ENCODE measurements at places on chromosomes 13 and 19. TPM values are rescaled to one million over a fixed set of nuclear protein-coding genes. Genes with fewer than 3 reads are reported as not detected.
A peak's percentile ranks its signal among the peaks of the same experiment; 100 is the strongest.

- no peak for DNase-seq
Measured at GRCh38 chr19:30153326-30154210, 211.5 kb downstream of the URI1 start.

GRCh38 chr19:44903602-44904425 lies 1.8 kb upstream of the APOE start:
- DNase-seq, result peak; percentile 36

- DNase-seq, result peak; percentile 98
Measured at GRCh38 chr13:97627566-97627965, 193.6 kb downstream of the RAP2A start.

GRCh38 chr13:87120476-87120875 lies 550.7 kb upstream of the SLITRK5 start:
- DNase-seq, result no peak

DNA sequence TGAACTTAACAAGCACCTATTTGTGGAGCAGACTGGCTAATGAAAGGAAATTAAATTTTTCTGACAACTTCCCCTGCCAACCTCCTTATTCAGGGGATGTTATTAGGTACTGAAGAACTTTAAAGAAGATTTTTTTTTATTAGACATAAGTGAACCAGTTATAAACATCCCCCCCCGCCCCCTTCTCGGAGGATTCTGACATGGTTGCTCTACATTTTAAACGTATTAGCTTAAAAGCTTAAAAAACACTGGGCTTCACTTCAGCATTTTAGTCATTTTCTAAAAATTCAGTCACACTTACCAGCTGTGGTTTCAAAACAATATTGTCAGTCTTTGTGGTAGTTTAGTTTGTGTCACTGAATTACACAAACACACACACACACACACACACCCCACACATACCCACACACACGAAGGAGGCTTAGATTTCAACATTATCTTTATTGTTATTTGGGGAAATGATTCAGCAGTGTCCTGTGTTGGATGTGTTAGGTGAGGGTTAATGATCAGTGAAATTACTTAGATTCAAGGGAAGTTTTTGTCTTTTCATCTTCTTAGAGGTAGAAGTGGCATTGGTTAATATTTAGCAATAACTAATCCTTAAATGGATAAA lies 145.7 kb downstream of the PCCA start:
- DNase-seq, result peak; percentile 46

DNA sequence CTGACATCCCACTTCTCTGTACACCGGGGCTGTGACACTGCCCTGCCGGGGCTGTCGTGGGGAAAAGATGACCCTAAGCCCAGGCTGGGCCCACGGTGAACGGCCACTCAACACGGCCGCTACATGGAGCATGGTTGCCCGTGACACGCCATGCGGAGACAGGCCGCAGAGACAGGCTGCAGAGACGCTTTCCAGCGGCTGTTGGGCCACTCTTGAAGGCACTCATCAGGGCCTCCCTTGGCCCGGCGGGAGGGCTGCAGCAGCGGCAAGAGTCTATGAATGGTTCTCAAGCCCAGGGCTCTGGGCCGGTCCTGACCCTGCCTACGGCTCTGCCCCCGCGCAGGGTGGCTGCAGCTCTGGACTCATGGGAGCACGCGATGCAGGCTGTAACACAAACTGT lies 22.1 kb downstream of the ADPRHL1 start:
- DNase-seq, result no peak

DNA sequence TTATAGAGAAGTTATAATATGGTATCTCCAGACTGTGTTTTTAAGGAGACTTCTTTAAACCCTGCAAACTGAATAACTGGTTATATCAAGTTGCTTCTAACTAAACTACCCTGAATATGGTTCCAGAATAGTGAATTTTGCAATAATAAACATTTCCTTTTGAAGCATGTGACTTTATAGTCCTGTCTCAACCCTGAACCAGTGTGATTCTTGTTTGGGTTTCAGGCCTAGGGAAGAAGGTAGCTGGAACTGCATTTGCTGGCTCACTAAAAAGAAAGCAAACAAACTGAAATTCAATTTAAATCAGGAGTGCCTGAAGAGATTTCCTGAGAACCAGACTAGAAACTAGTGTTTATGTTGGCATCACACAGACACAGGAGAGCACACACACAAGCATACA lies 4.9 kb downstream of the ARHGEF7 start:
- no peak for DNase-seq

GRCh38 chr13:80121038-80121437 lies 219.9 kb downstream of the SPRY2 start:
- no peak for DNase-seq

- peak; percentile 49 for DNase-seq
Measured at GRCh38 chr13:39597838-39598237, 5.2 kb downstream of the LHFPL6 start.

GRCh38 chr19:49911381-49912145 lies 14.9 kb upstream of the IL4I1 start:
- no peak for DNase-seq

DNA sequence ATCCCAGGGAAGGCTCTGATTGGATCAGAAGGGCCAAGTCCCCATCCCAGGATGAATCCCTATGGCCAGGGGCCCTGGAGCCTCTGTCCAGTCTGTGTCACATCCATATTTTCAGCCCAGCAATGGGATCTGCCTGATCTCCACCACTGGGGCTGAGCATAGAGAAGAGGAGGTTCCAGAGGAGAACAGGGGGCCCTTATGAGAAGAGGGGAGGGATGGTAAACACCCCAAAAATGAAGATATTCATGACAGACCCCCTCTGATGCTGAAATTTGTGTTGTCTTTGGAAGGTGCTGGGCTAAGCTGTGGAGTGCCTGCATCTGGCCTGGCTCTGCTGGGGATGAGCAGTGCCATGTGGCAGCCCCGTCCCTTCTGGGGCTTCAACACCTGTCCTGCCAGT lies 14.5 kb downstream of the KLHL26 start:
- no peak for DNase-seq

GRCh38 chr19:17549085-17549740 lies 6.2 kb upstream of the COLGALT1 start:
- DNase-seq, result no peak

- peak; percentile 75 for DNase-seq
Measured at GRCh38 chr19:46984077-46985010, 35.3 kb upstream of the NPAS1 start.

DNA sequence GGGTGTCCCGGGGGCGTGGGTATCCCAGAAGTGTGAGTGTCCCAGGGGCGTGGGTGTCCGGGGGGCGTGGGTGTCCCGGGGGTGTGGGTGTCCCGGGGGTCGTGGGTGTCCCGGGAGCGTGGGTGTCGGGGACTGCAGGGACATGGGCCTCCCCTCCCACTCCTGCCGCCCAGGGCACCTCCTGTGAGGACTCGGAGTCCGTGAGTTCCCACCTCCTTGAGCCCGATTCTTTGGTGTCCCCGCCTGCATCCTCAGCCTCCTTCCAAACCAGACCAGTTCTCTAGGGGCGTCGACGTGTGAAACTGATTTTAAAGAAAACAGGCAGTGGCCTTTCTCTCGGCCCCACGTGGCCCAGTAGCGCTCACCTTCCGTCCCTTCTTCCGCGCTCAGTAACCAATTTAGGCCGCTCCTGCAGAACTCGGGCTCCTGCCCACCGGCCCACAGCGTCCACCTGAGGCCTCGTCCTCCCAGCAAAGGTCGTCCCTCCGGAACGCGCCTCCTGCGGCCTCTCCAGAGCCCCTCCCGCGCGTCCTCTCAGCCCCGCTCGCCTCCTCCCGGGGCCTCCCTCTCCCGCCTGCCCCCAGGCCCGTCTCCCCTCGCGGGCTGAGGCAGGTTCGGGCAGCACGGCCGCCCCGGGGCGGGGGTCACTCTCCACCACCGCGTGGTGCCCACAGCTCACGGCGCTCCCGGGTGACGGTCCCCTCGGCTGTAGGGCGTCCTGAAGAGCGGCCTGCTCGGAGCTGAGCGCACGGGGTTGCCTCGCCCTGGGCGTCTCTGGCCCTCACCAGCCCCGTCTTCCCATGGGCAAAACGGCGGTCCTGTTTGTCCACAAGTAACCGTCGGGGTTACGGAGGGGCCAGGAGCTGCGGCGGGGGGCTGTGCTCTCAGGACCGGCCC lies 3.8 kb downstream of the F7 start:
- DNase-seq, result no peak

GRCh38 chr13:27113436-27113835 lies 58.2 kb downstream of the USP12 start:
- DNase-seq, result no peak

GRCh38 chr19:46764817-46765291 lies 18.6 kb upstream of the STRN4 start:
- DNase-seq, result no peak

GRCh38 chr19:1672769-1673644 lies 20.6 kb upstream of the TCF3 start:
- DNase-seq, result no peak

DNA sequence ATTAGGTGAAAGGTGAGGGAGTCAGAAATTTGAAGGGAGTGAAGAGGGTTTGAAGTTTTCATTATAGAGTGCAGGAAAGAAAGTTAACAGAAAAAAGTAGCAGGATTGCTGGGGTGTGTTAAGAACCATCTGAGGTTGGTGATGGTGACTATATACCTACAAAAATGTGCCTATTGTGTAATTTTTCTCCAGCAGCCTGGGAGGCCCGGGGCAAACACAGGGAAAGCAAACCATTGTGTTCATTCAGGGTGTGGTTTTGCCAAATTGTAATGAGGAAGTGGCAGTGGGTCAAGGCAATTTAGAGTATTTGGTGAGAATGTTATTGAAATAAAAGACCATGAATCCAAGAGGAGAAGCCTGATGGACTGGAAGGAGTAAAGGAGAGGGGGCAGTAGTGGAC lies 8.2 kb upstream of the SUCLA2 start:
- DNase-seq, result peak; percentile 64

DNA sequence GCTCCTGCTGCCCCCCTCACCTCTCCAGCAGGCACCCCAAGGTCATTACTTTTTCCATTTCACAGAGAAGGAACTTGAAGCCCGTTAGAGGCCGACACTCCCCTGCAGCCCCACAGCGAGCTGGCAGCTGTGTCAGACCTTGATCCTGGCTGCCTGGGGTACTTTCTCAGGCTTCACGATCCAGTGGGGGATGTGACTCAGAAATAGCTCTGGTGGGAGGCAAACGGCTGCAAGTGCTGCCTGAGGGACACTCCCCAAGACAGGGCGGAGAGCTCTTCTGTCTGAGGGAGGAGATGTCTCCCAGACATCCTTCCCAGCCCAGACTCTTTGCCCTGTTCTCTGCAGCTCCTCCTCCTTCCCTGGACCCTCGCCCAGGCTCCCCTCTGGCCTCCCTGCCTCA lies 4.8 kb downstream of the TSKS start:
- DNase-seq, result peak; percentile 36

DNA sequence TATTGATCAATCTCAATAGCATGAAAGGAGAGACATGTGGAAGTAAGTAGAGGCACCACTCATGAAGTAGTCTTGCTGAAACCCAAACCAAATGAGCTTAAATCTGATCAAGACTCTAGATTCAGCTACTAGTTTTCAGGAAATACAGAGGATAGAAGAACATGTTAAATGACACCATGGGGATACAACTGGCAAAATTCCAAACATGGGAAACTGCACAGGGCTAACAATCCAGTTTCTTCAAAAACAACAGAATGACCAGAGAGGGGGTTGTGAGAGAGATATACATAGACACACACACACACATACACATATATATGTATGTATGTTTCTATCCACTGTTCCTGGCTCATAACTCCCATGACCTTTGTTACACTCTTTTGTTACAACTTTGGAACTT lies 44.8 kb downstream of the MRPL57 start:
- DNase-seq, result no peak

GRCh38 chr13:35293579-35294226 lies 182.8 kb downstream of the MAB21L1 start:
- no peak for DNase-seq

DNA sequence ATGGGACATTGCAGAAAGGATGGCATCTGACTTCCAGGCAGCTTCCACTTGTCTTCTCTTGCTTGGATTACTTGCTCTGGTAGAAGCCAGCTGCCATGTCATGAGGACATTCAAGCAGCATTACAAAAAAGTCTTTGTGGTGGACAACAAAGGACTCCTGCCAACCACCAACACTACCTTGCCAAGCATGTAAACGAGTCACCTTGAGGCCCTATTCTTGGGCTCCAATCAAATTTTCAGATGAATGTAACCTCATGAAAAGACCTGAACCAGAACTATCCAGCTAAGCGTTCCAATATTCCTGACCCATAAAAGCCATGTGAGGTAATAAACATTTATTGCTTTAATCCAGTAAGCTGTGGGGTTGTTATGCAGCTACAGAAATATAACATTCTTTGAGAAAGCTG lies 12.5 kb downstream of the PROSER1 start:
- no peak for DNase-seq

GRCh38 chr19:5990289-5990797 lies 12.4 kb upstream of the RANBP3 start:
- DNase-seq, result no peak

DNA sequence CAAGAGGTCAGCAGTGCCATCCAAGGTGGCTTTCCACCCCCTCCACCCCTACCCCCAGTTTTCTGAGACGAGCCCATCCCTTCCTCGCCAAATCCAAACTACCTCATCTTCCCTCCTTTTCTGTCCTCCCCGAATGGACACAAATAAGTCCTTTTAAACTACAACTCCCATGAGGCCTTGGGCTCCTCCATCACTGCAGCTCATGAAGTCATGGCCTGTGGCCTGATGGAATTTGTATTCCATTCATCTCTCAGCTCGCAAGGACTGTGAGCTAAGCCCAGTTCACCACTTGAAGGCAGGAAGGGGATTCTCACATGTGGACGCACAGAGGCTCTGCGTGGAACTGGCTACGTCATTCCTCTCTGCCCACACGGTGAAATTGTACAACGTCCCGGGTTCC lies 12.5 kb downstream of the PTPRH start:
- DNase-seq, result no peak

The LGALS7B gene
- total RNA-seq, result not detected

The F7 gene
- total RNA-seq, result under 0.01 TPM

The LPAR2 gene
- total RNA-seq, result 1.0 TPM

The EPSTI1 gene
- 8.2 TPM for total RNA-seq

The LMTK3 gene
- under 0.01 TPM for total RNA-seq

The SOX1 gene
- total RNA-seq, result not detected

The FCER2 gene
- total RNA-seq, result not detected

The GATAD2A gene
- 31.7 TPM for total RNA-seq

The ZNF177 gene
- 2.1 TPM for total RNA-seq

The PGLYRP1 gene
- total RNA-seq, result not detected

The ZNF730 gene
- 1.0 TPM for total RNA-seq

The ING1 gene
- total RNA-seq, result 13.0 TPM

The PCDH9 gene
- total RNA-seq, result 0.26 TPM

Data from fibroblast of lung (primary cell).